ENCODE measurements at places on chromosomes 16 and 17.

GRCh38 chr16:48409839-48410632, 24.8 kb upstream of the SIAH1 start:
- no peak for DNase-seq

DNA sequence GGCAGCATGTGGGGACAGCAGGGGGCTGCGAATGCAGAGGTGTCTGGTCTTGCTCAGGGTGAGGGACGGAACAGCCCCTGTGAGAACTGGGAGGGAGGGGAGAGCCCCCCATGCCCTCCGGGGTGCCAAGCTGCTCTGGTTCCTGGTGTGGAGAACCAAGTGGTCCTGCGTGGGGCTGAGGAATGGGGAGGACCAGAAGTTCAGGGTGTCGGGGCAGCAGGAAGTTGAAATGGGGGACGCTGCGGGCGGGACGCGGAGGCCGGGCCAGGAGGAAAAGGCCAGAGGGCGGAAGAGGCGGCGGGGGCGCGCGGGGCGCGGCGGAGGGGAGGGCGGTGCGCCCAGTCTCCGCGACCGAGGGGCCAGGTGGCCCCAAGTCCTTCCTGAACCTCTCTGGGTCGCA, 3.6 kb downstream of the ALDH3A1 start:
- no peak for DNase-seq

DNA sequence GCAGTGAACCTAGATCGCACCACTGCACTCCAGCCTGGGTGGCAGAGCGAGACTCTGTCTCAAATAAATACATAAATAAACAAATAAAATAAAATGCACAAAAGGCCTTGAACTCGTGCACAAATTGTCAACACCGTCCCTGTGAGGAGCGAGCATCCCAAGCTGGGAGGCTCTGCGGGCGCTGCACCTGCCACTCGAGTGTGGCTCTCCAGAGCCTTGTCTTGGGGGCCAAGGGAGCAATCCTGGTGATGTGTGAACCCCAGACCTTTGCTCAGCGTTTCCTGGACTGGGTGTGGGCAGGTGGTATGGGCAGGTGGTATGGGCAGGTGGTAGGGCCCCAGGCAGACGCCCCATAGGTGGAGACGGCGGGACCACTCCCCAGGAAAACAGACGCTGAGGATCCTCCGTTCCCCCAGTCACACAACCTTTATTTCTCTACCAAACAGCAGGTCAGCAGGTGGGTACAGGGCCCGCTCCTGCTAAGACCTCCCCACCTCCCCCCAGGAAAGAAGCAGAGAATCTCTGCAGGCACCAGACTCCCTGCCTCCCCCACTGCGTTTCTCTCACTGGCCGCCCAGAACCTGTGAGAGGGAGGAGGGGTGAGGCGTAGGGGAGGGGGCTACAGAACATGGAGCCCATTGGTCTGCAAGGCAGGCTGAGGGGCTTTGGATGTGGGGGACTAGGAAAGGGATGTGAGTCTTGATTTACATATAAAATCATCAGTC, 7.4 kb upstream of the P2RX1 start:
- no peak for DNase-seq

- DNase-seq = no peak
Measured at GRCh38 chr17:43721537-43722268, 36.9 kb downstream of the SOST start.

DNA sequence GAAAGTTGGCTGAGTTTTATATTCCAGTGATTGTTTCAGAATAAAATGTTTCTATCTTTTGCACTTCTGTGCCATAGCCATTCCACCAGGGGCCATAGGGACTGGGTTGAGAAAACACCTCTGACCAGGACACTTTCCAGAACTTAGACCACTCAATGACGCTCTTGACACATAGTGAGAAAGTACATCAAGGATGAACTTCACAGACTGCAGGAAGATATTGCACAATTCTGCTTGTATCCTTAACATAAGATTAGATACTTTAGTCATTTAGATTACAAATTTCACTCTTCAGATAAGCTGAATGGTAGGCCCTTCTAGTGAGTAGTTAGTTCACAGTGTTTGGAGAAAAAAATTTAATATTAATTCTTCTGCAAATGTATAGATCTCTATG, 13.0 kb upstream of the MPHOSPH6 start:
- DNase-seq = no peak

GRCh38 chr17:61805399-61805798, 57.9 kb downstream of the BRIP1 start:
- DNase-seq = no peak

Data from SHP77 treated with DMSO at 0.1 percent for 48 hours (cell line).